ENCODE measurements at places on chromosomes 1 and 21.
A peak's percentile ranks its signal among the peaks of the same experiment; 100 is the strongest.

GRCh38 chr1:55213151-55213884 lies 1.8 kb downstream of the USP24 start:
- DNase-seq, result no peak

- no peak for DNase-seq
These were observed 158.4 kb downstream of the GDAP2 start for GRCh38 chr1:117770981-117771531.

GRCh38 chr1:21530368-21531016 lies 21.3 kb downstream of the ALPL start:
- DNase-seq, result peak; percentile 14

- no peak for DNase-seq
These were observed 19.6 kb downstream of the SPATA45 start for GRCh38 chr1:212827831-212828278.

DNA sequence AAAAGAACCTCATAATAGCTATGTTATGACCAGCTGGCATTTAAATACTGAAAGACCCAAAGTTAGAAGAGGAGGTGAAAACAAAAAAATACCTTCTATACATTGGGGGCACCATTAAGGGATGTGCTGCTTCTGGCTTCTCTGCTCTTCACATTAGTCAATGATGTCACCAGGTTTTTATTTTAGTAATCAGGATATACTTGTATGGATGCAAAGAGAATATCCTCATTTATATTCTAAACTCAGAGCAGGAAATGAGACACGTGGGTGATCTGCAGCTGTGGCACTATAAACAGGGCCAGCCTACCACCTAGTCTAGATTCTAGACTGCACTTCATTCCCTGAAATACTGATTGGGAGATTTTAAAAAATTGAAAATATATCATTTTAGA lies 51.2 kb downstream of the WLS start:
- no peak for DNase-seq

- DNase-seq, result no peak
These were observed 35.2 kb upstream of the EDEM3 start for GRCh38 chr1:184789884-184790283.

- DNase-seq, result no peak
These were observed 88.8 kb upstream of the ZBTB40 start for GRCh38 chr1:22362626-22363402.

- DNase-seq, result peak; percentile 63
These were observed 63.6 kb downstream of the CLIC6 start for GRCh38 chr21:34732388-34732821.

GRCh38 chr21:36126208-36126565 lies 8.7 kb upstream of the CBR3 start:
- no peak for DNase-seq

- no peak for DNase-seq
These were observed 7.7 kb downstream of the KRTAP19-8 start for GRCh38 chr21:31030367-31031106.

DNA sequence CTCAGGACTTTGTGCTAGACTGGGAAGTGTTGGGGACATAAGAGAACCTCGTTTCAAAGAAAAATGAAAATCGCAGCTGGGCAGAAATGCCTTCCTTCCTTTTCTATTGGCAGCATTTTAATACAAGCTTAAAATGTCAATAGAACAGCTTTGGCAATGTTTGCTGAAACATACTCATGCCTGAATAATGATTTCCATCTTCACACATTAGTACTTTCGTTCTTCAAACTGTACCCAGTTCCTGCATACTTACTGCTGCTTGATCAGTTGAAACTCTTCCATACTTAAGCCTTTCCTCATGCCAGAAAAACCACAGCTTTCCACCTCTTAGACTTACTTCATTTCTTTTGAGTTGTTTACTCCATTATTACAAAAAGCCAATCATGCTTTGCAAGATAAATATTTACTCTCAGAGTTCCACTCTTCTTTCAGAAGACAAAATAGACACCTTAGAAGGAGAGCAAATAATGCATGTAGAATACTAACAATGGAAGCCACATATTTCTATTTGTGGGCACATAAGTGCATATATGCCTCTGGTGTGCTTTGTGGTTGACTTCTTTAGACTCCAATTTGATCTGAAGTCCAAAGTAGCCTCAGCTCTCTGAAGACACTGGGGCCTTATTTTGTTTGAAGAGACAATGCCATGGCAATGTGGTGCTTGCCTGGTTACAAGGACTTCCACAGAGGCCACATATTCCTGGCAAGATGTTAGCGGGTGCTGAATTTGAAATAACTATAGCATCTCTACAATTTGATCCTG lies 22.7 kb upstream of the CD55 start:
- DNase-seq, result no peak

DNA sequence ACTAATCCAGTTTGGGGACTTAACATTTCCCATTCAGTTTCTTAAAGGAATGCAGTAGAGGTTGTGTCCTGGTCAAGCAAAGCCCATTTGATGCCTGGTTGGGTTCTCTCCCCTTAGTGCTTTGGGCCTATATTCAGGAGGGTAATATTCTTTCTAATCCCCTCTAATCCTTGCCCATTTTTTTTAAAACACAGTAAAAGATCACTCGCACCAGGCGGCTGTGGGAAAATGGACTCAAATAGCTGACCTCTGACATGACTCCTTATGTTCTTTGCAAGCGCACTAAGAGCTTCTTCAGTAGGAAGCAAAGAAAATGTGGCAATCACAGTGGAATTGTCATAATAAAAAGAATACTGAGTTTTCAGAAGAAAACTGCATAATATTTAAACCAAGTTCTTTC lies 49.9 kb downstream of the WNT2B start:
- no peak for DNase-seq

DNA sequence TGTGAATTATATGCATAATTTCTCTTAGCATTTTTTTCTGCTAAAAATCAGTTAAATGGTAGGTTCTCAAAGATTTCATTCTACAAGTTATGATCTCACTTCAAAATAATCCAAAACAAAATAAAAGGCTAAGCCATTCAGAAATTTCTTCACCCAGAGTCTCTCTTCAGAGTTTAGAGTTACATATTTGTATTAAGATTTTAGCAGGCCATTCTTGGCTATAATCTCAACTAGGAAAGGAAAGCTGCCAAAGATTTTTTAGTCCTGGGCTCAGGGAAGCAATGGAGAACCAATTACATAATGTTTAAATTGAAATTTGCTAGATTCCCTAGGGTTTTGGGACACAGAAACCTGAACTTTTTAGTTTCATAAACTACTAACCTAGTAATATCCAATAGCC lies 245.0 kb downstream of the USH2A start:
- DNase-seq, result no peak

GRCh38 chr21:39009587-39010225 lies 173.5 kb downstream of the PSMG1 start:
- DNase-seq, result no peak

DNA sequence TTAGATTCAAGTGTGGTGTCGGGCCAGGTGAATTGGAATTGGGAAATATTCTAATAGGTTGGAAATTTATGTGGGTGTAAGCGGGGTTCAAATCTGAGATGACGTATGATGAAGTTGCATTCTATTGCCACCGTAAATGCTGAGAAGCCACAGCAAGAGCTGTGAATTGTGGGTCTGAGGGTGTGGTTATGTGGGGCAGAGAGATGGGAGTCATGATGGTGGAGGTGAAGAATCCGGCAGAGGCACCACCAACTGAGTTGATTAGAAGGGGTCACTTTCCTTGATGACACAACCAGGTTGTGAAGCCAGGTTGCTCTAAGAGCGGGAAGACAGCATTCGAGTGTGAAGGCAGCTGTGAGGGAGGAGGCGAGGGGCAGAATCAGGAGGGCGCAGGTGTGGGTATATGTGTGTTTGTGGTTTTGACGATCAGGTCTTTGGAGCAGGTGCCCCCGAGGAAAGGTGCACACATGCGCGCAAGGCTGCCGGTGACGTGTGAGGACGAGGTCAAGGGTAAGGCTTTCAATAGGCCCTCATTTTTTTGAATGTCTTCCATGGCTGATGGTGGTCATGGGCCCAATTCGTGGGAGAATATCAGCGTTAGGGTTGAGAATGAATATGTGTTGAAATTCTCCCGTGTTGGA lies 18.7 kb downstream of the LRRC3 start:
- no peak for DNase-seq

GRCh38 chr1:110873856-110874255 lies 908 bp downstream of the CD53 start:
- no peak for DNase-seq

GRCh38 chr1:37620707-37621106 lies 14.0 kb downstream of the RSPO1 start:
- DNase-seq, result no peak
